GM23248 (cell line): ENCODE measurements at places on chromosomes 13 and 19.

GRCh38 chr19:45575216-45575615 lies 9.4 kb downstream of the OPA3 start:
- DNase-seq = no peak

GRCh38 chr13:85520445-85520844 lies 278.8 kb downstream of the SLITRK6 start:
- no peak for DNase-seq

- no peak for DNase-seq
Measured at GRCh38 chr19:14349426-14349825, 31.8 kb upstream of the ADGRE5 start.

- no peak for DNase-seq
Measured at GRCh38 chr19:13436352-13436751, 69.9 kb downstream of the CACNA1A start.

GRCh38 chr13:62635161-62635560 lies 1219.5 kb upstream of the PCDH20 start:
- DNase-seq = no peak

GRCh38 chr19:3985643-3986259 lies 488 bp upstream of the EEF2 start:
- DNase-seq = peak; percentile 15

- peak; percentile 36 for DNase-seq
Measured at GRCh38 chr13:101399365-101399764, 16.9 kb downstream of the NALCN start.

DNA sequence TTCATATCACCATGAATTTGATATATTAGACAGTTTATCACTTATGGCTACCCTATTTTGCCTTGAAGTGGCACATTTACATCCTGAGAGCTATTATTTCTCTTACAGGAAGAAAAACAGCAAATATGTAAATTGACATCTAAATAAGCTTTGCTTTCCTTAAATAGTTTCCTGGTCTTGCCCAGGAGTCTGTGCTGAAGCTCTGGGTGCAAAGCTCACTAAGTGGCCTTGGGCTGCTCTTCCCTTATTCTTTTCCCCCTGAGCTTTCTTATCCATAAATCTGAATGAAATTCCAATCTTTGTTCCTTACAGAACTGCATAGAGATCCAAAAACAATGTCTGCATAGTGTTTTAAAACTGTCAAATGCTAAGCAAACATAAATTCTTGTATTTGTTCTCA lies 56.3 kb downstream of the TNFSF13B start:
- no peak for DNase-seq

- no peak for DNase-seq
Measured at GRCh38 chr13:99978799-99979452, 2.7 kb upstream of the ZIC2 start.

- DNase-seq = no peak
Measured at GRCh38 chr13:25927932-25928331, 123.9 kb downstream of the SHISA2 start.

DNA sequence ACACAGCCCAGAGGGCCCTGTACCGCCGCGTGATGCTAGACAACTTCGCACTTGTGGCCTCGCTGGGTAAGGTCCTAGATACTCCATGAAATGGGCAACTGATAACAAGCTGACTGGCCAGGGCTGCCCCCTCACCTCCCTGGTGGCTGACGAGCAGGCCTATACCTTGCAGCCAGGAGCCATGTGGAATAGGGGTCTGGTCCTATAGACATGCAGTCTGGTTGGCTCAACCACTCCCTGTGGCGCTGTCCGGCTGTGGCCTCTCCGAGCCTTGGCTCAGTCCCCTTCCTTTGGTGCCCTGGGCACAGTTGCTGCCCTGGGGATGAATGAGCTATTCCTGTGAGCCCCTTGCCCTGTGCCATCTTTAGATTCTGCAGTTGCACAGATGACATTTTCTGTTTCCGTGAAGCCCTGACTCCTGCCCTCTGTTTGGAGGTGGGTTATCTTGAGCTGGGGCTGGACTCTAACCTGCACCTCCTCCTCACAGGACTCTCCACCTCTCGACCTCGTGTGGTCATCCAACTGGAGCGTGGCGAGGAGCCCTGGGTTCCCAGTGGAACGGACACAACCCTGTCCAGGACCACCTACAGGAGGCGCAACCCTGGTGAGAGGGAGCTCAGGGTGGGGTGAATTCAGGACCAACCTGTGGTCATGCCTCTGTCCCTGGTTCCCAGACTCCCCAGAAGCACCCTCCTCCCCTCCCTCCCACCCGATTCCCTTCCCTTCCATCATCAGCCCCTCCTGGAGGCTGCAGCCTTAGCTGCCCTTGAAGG lies 2.5 kb downstream of the ZNF324 start:
- no peak for DNase-seq

GRCh38 chr19:49339301-49340068 lies 4.3 kb downstream of the CD37 start:
- peak; percentile 86 for DNase-seq

DNA sequence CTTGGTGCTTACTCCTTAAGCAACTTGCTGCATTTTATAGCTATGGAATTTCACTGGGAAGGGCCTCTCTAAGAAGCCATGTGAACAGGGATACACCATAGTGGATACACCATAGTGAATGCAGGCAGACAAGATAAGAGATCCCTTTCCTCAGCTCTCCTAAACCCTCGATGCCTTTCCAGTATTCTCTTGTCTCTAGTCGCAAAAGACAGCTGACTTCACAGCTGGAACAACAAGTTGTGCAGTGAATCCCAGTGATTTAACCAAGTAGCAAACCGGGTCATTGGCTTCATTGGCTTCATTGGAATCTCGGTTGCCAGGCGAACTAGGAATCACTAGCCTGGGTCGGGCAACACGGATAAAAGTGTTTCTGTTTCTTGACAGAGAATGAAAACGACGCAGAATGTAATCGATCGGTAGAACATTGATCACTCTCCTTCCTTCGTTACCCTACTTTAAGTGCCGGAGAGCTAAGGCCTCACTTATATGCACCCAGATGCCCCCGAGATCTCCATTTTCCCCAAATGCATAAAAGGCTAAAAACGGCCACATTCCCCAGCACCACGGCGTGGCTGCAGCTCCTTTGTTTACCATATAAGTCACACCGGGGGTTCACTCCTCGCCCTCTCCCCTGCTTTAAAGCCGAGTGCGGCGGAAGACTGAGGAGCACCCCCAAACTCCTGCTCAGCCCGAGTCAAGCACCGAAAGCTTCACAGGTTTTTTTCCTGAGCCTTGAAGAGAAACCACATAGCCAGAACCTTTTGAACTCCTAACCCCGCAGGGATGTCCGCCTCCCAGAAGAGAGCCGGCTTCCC lies 674 bp downstream of the TRPC4 start:
- DNase-seq = peak; percentile 54

DNA sequence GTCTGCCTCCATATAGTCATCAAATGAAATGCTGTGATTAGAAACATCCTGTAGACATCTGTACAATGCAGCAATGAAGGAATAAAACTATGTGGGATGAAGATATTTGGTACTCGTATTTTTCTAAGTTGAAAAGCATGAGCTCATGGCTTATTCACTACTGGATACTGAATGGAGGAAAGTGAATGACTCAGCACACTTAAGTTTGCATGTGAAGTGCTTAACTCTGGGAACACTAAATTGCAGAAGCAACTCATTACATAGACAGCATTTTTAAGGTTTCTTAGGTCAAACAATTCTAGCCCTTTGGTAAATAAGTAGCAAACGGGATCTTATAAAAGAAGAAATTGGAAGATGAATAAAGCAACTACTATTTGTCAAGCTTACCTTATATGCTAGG lies 429.0 kb upstream of the MIR17HG start:
- peak; percentile 45 for DNase-seq

DNA sequence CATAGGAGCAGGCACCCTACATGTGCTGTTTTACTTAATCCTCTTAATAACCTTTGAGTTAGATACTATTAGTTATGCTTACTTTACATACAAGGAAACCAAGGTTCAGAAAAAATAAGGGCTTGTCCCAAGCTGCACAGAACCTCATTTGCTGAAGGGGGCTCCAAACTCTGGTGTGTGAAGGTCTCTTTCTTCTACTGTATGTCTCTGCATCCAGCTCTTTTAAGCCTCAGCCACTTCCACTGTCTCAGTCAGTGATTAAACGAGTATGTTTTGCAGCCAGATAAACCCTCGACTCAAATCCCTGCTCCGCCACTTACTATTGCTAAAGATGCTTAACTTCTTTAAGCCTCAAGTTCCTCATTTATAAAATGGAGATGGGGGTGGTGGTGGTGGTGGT lies 112.4 kb upstream of the WASF3 start:
- DNase-seq = no peak

DNA sequence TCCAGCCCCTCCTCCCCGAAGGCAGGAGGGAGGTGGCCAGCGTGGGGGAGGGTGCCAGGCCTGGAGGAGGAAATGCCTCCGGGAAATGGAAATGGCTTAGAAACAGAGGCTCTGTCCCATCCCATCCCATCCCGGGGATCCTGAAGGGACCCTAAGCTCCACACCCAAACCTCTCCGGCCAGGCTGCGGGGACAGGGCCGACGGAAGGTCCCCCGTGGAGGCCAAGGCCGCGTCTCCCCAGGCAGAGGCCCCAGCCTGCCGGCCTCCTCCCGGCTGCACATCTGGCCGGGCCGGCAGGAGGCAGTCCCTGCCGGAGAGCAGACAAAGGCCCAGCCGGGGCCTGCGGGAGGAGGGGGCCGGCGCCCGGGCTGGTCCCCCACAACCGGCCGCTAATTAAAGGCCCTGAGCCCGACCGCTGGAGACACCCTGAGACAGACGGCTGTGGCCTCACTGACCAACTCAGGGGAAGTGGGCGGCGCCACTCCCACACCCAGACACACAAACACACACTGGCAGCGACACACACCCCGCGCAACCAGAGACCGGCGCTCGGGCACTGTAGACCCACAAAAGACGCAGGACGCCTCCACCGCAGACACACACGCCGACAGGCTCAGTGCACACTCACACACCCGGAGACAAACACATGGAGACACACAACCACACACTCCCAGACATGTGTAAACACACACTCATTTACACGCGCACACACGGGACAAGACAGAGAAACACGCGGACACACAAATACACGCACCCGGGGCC lies 1.1 kb downstream of the ADAMTS10 start:
- DNase-seq = peak; percentile 79

DNA sequence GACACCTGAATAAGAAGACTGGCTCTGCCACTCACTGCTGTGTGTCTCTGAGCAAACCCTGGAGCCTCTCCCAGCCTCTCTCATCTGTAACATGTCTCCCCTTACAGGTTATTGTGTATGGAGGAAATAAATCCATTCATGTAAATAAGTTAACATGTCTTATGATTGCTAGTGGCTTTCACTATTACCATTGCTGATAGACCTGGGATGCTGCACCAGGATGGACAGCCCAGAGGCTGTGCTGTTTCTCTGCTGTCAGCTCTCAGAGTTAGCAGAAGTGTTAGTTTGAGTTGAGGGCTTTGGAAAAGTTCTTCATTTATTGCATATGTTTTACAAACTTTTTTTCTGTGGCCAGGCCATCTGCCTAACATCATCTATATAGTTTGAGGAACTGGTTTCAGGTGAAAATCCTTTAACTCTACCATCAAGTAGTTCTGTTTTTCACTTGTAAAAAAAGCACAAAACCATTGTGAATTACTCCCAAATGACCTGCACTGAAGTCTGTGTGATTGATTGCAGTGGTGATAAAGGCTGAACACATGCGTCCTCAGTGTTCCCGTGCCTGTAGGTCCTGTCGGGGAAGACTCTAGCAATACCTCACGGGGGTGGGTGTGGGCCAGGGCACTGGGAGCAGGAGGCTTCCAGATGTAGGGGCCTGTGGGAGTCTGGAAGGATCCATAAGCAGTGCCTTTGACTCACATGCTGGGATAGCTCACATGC lies 24.6 kb downstream of the MPHOSPH8 start:
- DNase-seq = no peak

- DNase-seq = no peak
Measured at GRCh38 chr19:5165697-5166019, 175.0 kb downstream of the PTPRS start.

- no peak for DNase-seq
Measured at GRCh38 chr13:80726868-80727267, 385.9 kb upstream of the SPRY2 start.

DNA sequence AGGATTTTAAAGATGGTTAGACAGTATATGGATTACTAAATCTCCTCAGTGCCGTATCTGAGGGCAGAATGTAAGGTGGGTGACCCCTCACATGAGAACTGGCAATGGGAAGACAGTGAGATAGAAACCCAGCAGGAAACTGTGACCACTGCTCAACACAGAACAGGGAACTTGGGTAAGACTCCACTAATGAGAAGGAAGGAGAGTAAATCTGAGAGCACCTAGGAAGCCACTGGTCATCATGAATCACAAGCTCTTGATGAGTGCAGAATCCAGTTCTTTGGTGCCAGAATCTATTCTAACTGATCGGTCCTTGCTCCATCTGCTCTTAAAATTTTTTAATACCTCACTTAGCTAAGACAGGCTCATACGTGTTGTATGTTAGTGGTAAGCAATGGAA lies 261.8 kb downstream of the KLF12 start:
- peak; percentile 26 for DNase-seq

- DNase-seq = peak; percentile 82
Measured at GRCh38 chr19:13002166-13002898, 7.1 kb downstream of the NFIX start.

DNA sequence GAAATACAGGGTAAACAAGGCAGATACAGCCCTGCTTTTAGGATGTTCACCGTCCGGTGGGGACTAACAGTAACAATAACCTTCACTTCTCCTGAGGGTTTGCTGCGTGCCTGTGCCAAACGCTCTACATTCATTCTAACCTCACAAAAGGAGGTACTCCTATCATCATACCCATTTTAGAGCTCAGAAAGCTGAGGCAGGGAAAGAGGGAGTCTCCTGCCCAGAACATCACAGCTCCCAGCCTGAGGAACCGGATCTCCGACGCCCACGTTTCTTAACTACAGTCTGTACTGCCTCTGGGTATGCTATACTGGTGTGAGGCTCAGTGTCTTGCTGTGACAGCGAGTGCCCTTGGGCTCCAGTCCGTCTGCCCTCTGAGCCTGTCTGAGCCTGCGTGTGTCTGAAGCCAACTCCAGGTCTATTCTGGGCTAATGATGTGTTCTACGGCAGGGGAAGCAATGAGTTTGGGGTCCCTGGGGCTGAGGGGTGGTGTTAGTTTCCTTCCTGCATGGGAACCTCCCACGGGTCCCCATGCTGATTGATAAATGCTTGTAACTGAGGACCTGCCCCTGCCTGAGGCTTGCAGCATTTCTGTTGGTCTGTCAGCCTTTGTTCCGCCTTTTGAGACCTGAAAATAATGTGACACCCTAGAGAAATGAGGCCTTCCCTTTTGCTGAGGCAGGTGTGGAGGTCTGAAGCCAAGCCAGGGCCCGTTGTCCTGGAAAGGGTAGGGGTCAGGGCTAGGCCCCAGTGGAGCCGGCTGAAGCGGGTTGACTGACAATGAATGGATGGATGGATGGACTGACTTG lies 4.9 kb downstream of the LIPE start:
- DNase-seq = no peak
